ENCODE measurements at places on chromosomes 11 and 22.

- DNase-seq, result no peak
Observed at GRCh38 chr11:77734890-77735289, 85.6 kb downstream of the RSF1 start.

GRCh38 chr11:36532941-36533601 is 23.0 kb upstream of the TRAF6 start:
- no peak for DNase-seq

DNA sequence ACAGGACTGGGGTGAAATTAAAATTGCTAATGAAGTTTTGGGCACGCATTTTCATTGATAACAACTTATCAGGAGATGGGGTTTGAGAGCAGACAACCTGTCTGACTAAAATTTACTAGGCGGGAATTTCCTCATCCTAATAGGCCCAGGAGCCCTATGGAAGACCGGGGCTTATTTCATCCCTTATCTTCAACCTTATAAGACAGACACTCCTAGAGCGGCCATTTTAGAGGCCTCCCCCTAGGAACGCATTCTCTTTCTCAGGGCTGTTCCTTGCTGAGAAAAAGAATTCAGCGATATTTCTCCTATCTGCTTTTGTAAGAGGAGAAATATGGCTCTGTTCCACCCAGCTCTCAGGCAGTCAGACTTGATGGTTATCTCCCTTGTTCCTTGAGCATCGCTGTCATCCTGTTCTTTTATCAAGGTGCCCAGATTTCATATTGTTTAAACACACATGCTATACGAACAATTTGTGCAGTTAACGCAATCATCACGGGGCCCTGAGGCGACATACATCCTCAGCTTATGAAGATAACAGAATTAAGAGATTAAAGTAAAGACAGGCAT is 39.3 kb upstream of the ZC3H12C start:
- DNase-seq, result no peak

DNA sequence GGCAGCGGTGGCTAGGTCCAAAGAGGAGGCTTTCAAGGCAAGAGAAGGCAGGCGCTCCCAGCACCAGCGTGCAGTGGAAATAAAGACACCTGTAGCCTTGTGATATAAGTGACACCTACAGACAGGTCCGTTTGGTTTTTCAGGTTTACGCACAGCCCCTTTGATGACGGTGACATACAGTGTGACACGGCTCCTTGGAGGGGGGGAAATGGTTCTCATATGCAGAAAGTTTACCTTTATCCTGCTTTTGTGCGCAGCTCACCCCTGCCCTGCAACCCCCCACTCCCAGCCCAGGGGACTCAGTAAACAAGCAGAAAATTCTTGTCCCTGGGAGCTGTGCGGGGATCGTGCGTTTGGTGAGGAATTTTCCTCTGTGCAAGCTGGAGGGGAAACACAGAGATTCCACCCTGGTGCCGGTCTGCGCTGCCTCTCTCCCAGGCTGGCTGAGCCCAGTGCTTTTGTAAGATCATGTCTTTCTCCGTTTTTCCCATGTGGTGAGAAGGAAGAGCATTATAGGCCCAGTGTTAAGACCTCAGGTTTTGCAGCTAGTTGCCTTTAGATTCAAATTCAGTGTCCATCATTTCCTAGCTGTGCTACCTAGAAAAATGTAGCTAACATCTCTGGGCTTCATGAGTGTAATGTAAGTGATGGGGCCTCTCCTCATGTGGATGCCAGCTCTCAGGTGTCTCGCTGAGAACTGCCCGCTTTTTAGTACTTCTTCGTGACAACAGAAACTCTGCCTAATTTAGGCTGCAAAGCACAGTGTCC is at the start of gene ELF5:
Gene ELF5, minus strand, starts transcription at position 113 of the 768 bp plus-strand sequence. CDS start 8,045 bp downstream, outside the sequence.
- DNase-seq, result no peak

- no peak for DNase-seq
Observed at GRCh38 chr22:24440718-24441405, 13.5 kb downstream of the ADORA2A start.

GRCh38 chr11:17719938-17720795 is 796 bp downstream of the MYOD1 start:
- no peak for DNase-seq

DNA sequence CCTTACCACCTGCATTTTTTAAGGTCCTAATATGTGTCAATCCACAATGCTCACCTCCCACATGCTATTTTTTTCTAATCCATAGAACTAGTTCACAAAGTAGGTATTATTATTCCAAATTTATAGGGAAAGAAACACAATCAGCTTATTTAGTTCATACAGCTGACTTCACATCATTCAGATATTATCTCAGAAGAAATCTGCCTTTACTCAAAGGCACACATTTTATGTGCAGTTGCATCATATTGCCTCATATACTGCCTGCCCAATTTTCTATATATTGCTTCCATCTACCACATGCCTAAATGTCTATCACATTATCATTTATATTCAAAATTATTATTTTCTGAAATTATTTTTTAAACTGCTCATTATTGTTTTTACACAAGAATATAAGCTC is 88.7 kb upstream of the LUZP2 start:
- DNase-seq, result no peak

GRCh38 chr22:21909871-21910270 is 42.4 kb upstream of the MAPK1 start:
- DNase-seq, result no peak

DNA sequence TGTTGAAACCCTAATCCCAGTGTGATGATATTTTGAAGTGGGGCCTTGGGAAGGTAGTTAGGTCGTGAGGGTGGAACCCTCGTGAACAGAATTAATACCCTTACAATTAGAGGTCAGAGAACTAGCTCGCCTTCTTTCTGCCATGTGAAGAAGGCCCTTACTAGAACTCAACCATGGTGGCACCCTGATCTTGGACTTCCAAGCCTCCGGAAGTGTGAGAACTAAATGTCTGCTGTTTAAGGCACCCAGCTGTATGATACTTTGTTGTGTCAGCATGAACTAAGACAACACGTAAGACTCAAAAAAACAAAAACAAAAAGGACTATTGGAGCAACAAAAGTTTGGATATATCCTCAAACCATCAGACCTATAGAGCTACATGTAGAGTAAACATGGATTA is 52.0 kb downstream of the TMEM123 start:
- DNase-seq, result no peak

GRCh38 chr11:31240340-31240904 is 129.1 kb downstream of the DCDC1 start:
- no peak for DNase-seq
